ENCODE measurements at places on chromosomes 7 and 10.

DNA sequence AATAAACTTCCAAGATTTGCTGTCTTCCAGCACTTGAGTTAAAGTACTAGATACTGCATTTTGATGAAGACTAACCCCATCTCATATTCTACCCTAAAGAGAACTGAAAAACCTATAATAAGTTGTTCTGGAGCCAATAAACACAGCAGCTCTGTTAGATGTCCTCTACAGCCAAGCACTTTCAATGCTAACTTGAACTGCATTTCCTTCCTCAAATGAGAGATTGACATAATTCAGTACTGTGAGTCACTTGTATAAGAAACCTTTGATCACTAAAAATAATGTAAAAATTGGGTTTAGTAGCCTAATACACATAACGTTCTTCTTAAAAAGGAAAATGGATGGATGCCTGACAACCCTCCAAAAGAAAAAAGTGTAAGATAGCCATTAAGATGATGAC lies 81.3 kb downstream of the ITGB8 start:
- no peak for DNase-seq

GRCh38 chr10:79995979-79996634 lies 47.2 kb upstream of the SFTPD start:
- no peak for DNase-seq

GRCh38 chr7:101140746-101141382 lies 13.4 kb upstream of the AP1S1 start:
- no peak for DNase-seq

DNA sequence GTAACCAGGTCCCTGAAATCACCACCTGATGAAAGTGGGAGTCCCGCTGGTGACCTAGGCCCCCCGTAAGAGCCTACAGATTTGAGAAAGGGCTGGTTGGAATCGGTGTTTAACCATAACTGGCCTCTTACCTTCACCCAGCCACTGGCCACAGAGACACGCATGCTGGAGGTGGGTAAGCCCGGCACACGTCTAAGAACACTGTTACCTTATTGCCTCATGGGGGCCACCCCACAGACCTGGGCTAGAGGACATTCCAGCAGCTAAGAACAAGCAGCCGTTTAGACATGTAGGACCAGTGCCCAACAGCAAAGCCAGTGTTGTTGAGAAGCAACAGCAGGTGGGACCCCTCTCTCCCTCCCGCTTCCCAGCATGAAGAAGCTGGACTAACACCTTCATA lies 2.5 kb upstream of the GDF2 start:
- no peak for DNase-seq

DNA sequence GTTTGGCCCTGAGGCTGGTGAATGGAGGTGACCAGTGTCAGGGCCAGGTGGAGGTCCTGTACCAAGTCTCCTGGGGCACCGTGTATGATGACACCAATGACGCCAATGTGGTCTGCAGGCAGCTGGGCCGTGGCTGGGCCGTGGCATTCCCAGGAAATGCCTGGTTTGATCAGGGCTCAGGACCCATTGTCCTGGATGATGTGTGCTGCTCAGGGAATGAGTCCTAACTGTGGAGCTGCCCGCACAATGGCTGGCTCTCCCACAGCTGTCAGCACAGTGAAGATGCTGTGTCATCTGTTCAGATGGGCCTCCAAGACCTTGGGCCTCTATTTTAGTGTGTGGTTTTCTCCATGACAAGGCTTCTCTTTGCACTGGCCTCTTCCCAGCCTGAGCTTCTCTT lies 64.0 kb downstream of the DMBT1 start:
- no peak for DNase-seq

GRCh38 chr7:96004578-96004977 lies 232.2 kb downstream of the DYNC1I1 start:
- DNase-seq: peak; percentile 33

DNA sequence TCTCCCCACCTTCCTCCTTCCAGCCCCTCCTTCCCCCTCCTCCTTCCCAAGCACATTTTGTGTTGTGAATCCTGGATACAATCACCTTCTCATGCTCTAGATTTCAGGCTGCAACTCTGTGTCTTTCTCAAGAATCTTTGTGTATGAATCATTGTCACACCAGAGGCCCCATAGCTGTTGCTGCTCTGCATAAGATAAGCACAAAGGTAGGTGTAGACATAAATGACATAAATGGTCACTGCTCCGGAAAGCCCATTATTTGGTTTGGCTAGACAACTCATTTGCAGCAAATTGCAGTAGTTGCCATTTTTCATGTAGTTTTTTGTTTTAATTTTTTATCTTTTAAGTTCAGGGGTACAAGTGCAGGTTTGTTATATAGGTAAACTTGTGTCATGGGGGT lies 216.3 kb upstream of the NRP1 start:
- DNase-seq: no peak

DNA sequence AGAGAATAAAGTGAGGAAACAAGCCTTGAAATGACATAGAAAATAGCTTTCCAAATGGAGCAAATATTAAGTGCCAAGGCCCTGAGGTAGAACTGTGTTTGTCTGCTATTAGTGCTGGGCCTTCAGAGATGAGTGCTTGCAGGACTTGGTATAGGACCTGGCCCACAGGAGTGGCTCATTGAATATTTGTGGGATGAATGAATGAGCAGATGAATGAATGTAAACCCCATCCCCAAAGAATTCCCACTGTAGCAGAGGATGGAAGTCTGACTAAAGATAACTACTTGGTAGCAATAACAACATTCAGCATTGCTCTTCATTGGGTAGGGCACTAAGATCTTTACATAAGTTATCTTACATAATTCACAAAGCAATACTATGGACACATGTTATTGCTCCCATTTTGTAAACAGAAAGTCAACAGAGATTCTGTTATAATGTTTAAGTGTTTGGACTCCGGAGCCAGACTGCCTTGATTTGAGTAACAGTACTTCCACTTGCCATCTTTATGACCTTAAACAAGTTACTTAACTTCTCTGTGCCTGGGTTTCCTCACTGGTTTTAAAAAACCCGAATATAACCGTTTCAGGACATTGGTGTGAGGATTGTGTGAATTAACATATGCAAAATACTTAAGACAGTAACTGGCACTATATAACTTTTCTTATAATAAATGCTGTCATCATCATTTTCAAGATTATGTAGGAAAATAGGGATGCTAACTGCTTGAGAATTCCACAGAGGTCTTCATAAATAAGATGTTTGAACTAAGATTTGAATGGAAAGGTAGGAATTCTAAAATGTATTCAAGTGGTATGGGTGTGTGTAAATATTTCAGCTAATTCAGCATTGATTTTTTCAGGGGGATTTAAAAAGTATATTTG lies 141.9 kb downstream of the PRKG1 start:
- DNase-seq: no peak

- DNase-seq: no peak
These were observed 4.4 kb downstream of the UNCX start for GRCh38 chr7:1236831-1237701.

DNA sequence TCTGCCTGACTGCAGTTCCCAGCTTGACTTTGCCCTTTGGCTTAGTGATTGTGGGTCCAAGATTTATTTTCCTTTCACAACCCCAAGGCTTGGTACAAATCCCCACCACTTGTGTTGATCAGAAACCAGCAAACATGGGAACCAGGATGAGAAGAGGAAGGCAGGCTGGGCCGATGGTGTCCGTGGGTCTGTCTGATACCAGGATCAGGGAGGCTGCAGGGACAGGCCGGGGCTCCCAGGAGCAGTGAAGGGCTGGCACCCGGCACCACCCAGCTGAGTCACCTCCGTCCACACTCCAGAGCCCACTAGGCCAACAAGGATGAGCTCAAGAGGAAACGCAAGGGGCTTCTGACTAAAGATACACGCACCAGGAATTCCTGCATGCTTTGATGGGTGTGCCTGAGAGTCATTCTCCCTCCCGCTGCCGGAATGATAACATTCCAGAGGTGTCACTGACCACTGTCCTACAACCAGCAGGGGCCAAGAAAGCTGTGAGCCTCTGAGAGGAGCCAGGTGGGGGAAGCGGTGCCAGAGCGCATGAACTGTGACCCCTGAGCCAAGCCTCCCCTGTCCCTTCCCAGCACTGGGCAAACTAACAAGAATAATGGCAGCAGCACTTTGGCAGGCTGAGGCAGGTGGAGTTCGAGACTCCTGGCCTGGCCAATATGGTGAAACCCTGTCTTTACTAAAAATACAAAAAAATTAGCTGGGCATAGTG lies 29.2 kb upstream of the PROSER2 start:
- no peak for DNase-seq

- no peak for DNase-seq
These were observed 140.5 kb upstream of the SH2B2 start for GRCh38 chr7:102146122-102146521.

GRCh38 chr7:134931487-134931886 lies 54.8 kb upstream of the AGBL3 start:
- no peak for DNase-seq

DNA sequence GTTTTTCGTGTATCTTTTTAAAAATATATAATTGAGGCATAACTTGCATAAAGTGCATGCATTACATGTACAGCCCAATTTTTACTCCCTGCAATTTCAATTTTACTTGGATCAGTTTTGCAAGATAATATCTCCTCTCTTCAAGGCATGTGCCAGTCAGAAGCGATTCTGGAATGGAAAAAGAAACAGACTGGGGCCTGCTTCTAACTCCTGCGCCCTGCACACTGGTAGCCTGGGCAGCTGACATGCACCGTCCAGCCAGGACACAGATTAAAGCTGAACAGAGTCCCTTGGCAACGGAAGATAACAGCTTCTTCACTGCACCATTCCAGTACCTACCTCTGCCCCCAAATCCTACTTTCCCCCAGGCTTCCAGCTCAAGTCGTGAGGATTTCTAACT lies 182.1 kb downstream of the FAM107B start:
- DNase-seq: no peak

DNA sequence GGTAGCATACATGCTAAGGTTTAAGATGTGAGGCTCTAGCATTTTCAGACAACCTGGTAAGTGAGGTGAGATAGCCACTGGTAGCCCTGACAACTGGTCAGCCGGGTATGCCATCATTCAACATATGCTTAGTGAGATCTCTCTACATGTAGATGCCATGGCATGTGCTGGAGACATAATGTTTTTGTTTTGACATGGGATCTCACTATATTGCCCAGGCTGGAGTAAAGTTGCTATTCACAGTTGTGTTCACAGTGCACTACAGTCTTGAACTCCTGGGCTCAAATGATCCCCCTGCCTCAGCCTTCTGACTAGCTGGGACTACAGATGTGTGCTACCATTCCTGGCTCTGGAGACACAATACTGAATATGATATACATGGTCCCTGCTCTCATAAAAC lies 437.3 kb downstream of the SORCS1 start:
- DNase-seq: no peak

GRCh38 chr7:37831244-37831643 lies 17.2 kb upstream of the NME8 start:
- DNase-seq: no peak

DNA sequence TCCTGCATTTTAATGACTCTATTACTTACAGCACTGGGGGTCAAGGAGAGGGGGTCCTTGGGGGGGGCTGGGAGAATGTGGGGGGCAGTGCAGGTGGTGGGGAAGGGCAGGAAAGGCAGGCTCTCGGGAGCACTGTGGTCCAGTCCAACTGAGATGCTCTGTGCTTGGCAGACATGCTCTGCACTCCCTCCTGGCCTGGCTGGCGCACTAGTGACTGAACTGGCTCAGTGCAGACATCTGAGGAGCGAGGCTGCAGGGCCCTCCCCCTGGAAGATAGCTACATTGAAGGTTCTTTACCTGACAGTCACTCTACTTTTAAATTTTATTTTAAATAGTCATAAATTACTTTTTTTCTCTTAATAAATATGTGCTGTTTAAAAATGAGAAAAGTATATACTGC lies 105.7 kb downstream of the NEURL1 start:
- no peak for DNase-seq

DNA sequence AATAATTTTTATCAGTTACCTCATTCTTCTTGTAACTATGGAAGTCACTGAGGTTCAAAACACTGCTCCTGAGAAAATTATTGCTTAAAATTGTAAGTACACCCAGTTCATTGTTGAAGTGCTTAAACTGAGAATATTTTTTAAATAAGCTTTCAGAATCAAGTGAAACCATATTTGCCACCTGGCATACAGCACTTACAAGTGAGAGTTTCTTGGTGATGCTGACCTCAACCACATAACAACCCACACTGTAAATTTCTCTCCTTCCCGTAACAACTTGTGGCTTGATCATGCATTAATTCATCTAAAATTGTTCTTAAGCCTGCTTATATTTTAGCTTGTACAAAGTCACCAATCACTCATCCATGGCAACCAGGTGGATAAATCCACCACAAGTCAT lies 34.0 kb downstream of the IMMP2L start:
- no peak for DNase-seq

- peak; percentile 74 for DNase-seq
These were observed 4.0 kb upstream of the CFAP58 start for GRCh38 chr10:104349623-104350126.

All from skeletal muscle cell (primary cell).